ENCODE measurements at places on chromosomes 11 and 22.
A peak's percentile ranks its signal among the peaks of the same experiment; 100 is the strongest.

- DNase-seq: no peak
Measured at GRCh38 chr11:120775986-120776951, 247.6 kb upstream of the TBCEL start.

DNA sequence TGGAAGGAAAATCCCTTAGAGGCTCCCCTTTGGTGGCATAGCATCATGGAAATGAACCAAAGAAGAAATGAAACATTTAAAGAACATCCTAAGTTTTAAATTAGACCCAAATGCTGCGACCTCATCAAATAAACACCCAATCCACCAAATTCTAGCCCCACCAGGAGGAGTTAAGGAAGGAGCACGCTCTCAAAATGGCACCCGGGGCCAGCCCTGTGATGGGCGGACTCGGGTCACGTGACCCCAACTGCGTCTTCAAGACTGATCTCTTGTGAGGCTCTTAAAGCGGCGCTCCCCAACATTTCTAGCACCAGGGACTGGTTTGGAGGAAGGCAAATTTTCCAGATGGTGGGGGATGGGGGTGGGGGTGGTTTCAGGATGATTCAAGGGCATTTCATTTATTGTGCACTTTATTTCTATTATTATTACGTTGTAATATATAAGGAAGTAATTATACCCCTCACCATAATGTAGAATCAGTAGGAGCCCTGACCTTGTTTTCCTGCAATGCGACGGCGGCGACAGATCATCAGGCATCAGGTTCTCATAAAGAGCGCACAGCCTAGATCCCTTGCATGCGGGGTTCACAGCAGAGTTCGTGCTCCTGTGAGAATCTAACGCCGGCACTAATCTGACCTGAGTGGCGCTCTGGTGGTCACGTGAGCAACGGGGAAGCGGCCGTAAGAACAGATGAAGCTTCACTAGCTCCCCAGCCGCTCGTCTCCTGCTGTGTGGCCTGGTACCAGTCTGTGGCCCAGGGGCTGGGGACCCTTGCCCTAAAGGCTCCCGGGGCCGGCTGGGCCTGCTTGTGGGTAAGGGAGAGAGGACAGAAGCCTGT, 90.6 kb upstream of the SLC22A12 start:
- DNase-seq: no peak

- no peak for DNase-seq
Measured at GRCh38 chr11:79940165-79940564, 499.3 kb upstream of the TENM4 start.

DNA sequence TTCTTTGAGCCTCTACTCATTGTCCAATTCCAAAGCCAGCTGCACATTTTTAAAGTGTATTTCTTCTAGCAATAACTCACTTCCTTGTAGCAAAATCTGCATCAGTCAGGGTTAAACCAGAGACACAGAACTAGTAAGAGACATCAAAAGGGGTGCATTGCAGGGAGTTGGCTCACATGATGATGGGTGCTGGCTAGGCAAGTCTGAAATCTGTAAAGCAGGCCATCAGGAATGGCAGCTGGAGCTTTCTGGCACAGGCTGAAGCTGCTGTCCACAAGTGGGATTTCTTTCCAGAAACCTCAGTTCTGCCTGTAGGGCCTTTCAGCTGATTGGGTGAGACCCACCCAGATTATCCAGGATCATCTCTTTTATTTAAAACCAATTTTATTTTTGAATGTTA, 698.1 kb downstream of the NTM start:
- no peak for DNase-seq

- DNase-seq: no peak
Measured at GRCh38 chr22:30523646-30524489, 18.4 kb upstream of the SEC14L4 start.

DNA sequence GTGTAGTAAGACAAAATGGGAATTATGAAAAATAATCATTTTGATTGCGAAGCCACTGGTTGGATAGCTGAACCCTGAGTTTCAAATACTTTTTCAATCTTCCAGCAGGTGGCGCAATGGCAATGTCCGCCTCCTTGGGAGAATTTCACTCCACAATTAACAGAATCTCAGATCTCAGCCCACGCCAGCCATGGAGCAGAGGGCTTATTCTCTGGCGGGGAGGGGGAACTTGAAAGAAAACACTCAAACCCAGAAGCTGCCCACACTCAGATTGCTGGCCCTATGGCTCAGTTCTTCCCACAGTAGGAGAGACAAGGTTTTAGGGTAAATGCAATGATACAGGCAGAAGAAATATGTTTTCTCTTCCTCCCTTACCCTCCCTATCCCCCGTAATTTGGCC, 38.7 kb upstream of the RCN1 start:
- peak; percentile 35 for DNase-seq

All from natural killer cell (primary cell).